Glutamatergic neuron (in vitro differentiated cells): ENCODE measurements at places on chromosomes 2 and 18.

DNA sequence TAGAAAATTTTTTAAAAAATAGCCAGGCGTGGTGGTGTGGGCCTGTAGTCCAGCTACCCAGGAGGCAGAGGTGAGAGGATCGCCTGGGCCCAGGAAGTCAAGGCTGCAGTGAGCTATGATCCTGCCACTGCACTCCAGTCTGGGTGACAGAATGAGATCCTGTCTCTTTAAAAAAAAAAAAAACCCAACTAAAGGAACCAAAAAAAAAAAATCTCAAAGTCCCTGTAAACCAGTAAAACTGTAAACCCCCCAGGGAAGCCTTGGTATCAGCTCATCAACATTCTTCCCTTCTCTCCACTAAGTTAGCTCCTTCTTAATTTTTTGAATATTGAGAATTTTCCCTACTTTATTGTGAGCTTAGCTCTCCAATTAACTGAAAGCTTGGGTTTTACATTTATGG is 8.4 kb upstream of the MCFD2 start:
- no peak for DNase-seq

DNA sequence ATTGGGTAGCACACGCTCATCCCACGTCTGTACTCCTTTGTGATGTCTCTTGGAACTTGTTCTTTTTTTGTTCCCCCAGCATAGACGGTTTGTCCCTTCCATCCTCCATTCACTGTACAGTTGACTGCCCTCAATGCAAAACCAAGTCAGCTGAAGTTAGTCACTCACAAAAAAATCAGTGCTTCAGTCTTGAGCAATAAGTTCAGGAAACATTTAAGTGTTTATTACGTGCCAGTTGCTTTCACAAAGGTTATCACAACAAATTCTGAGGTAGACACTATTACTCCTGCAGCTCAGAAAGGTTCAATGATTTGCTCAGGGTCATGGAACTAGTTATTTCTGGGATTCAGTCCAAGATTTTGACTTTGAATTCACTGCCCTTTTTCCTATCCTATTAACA is 102.2 kb downstream of the PDE1A start:
- no peak for DNase-seq

GRCh38 chr2:60350791-60351190 is 202.7 kb downstream of the BCL11A start:
- no peak for DNase-seq

GRCh38 chr18:36534154-36534688 is 236.7 kb downstream of the FHOD3 start:
- no peak for DNase-seq

DNA sequence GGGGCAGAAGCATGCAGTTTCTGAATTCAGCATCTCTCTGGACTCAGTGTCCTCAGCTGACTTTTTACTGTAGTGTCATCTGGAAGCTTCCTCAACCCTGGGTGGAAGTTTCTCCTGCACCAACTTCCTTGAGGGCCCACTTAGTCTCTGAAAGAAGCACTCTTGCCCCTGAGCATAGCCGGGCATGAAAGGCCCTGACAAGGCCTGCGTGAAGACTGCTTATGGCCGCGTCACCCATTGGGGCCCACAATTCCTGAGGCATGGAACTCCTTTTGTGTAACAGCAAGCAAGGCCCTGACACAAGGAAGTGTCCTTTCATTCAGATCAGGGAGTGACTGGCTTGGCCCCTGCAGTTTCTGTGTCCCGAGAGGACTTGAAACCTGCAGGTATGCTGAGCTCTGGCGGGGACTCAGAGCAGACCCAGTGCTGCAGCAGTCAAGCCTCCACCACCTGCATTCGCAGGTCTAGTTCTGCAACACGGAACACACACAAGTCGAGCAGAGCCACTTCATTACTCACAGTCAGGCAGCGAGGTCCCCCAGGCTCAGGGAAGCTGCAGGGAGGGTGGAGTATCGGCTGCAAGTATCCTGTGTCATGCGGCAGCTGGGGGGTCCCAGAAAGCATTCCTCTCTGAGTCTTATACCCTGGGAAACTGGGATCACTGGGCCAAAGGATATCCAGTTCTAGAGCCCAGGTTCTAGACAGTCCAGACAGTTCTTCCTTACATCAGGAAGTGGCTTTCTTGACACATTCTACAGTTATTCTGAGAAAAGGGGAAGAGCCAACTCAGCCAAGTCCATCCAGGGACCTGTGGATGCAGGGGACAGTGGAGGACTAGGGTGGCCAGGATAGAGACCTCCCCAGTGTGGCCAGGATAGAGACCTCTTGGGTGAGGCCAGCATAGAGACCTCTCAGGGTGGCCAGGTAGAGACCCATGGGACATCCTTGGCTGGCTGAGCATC is 35.6 kb upstream of the PRLH start:
- DNase-seq, result no peak

GRCh38 chr18:48917579-48918517 is 32.9 kb downstream of the SMAD7 start:
- DNase-seq, result no peak

DNA sequence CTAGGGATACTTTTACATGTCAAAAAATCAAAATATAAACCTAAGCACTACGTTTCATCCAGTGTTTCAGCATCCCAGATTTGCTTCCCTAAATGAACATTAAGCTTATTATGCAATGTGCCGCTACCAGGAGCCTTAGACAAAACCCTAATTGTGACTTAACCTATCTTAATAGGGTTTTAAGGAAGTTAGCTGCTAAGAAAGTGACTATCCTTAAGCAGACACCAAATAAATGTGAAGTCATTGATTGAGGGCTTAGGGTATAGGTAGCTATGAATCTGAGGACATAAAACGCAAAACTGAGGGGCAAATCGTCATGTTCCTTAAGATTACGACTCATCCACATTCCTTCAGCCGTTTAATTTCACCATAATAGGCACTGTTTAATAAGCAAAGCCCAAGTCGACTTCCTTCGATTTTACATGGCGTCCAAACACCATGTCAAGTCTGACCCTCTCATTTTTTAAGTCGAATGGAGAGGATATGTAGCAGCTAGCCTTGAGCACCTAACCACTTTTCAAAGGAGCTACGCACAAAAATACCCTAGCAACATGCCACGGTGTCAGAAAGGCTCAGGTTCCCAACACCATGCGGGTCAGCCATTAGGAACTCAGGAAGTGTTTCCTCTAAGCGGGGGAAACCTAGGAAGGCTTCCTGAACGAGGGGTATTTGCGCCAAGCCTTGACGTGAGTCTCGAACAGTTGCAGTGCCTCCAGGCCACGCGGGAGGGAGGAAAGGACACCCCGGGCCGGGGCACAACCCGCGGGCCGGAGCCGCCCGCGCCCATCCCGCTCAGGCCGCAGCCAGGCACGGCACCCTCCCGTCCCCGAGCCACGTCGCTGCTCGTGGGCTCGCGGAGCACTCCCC is 1.0 kb downstream of the HDLBP start:
- no peak for DNase-seq

- DNase-seq, result no peak
Observed at GRCh38 chr2:235707411-235708096, 213.7 kb downstream of the AGAP1 start.

DNA sequence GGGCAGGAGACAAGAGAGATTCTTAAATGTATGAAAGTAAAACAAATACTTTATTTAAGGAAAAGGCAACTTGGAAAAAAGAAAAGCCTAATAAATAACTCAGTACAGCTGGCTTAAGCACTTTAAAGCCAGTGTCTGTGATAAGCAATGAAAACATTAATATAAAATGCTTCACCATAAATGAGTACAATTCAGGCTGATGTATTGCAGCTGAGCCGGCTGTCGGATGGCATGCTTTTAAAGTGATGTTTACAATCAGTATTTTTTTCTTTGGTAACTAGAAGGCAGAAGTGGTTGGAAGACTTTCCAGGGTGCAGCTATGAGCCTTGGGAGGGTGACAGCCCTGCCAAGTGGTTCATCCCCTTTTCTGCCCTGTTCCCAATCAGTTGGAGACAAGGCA is 58.7 kb upstream of the CELF4 start:
- no peak for DNase-seq

GRCh38 chr2:199818026-199818425 is 33.0 kb downstream of the FTCDNL1 start:
- no peak for DNase-seq

- DNase-seq, result no peak
Observed at GRCh38 chr2:206424134-206424533, 19.2 kb upstream of the ADAM23 start.

GRCh38 chr2:238042849-238043584 is 17.8 kb upstream of the SCLY start:
- DNase-seq, result no peak

DNA sequence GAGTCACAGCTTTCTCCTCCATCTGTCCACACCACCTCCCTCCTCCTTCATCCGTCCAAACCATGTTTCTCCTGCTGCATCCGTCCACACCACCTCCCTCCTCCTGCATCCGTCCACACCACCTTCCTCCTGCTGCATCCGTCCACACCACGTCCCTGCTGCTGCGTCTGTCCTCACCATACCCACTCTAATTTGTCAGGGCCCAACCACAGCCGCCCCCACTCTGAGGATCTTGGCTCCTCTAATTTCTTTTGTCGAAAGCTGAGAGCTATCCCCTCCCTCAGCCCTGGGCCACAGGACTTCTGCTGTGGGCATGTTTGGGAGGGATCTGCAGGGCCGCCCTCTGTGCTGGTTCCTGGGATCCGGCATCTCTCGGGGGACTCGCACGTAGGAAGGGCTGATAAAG is 67.4 kb downstream of the TPO start:
- DNase-seq, result no peak

GRCh38 chr2:235098269-235098668 is 146.5 kb downstream of the SH3BP4 start:
- DNase-seq, result no peak

DNA sequence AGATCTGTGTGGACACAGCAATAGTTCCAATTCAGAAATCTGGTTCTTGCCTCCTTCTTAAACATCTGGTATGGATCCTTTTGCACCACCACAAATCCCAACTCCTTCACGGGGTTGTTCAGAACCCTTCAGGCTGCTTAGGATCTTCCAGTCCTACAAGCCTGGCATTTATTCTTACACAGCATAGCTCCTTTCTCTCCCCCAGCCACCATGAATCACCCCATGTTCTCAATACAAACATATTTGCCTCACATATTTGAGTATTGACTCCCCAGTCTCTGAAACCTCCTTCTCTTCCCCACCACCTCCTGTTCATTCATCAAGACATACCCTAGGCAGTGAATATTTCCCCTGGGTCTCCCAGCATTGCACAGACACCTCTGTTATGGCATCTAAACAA is 155.2 kb downstream of the ALK start:
- DNase-seq, result no peak

DNA sequence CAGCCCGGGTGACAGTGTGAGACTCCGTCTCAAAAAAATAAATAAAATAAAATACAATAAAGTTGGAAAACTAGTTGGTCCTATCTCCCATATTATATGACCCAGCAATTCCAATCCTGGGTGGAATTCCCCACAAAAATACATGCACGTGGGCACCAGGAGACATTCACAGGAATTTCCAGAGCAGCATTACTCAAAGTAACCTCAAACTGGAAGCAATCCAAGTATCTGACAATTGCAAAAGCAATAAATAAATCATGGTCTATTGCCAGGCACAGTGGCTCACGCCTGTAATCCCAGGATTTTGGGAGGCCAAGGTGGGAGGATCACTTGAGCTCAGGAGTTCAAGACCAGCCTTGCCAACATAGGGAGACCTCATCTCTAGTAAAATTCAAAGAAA is 101.2 kb upstream of the MAP4K4 start:
- no peak for DNase-seq

DNA sequence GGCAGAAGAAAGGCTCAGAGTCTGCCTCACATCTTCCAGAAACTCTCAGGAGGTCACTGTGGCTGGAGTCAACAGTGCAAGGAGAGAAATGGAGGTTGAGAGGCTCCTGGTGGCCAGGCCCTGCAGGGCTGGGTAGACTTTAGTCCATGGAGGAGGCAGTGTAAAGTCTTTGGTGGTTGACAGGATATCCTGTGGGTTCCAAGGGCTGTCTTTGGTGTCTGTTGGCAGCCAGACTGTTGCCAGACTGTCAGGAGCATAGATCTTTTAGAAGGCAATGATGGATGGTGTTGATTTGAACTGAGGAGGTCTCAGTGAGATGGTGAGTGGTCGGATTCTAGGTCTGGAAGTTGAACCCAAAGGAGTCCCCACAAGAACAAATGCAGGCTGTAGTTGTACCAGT is 45.0 kb upstream of the SKOR2 start:
- no peak for DNase-seq

- DNase-seq, result no peak
Observed at GRCh38 chr18:62621546-62621945, 93.8 kb upstream of the PHLPP1 start.

DNA sequence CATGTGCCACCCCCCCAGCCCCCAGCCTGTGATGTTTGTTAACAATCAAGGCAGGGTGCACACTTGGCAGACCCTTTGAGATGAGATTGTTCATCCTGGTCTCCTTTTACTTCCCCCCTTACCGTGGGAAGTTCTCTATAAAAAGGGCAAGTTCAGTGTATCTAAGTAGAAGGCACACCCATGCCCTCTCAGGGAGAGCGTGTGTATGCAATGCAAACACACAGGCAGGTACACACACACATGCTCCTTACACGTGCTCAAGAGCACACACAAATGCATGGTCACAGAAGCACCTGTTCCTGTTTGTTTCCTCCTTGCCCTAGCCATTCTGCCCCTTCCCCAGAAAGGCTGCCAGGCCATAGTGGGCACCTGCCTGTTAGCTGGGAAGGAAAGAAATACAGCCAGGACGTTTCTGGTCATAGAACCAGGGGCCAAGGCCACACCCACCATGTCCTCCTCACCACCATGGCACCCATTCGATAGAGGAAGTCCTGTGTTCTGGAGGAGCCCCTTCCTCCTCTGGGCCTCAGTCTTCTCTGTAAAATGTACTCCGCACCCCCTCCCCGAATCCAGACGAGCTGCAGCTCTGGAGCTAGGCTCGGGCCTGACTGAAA is 3.1 kb downstream of the ATOH8 start:
- DNase-seq, result no peak
